ENCODE measurements at places on chromosomes 3 and 15. TPM values are rescaled to one million over a fixed set of nuclear protein-coding genes. Genes with fewer than 3 reads are reported as not detected.

- DNase-seq: no peak
Measured at GRCh38 chr3:97895216-97895615, 73.4 kb downstream of the CRYBG3 start.

- DNase-seq: no peak
Measured at GRCh38 chr15:70902107-70902506, 9.5 kb downstream of the LRRC49 start.

DNA sequence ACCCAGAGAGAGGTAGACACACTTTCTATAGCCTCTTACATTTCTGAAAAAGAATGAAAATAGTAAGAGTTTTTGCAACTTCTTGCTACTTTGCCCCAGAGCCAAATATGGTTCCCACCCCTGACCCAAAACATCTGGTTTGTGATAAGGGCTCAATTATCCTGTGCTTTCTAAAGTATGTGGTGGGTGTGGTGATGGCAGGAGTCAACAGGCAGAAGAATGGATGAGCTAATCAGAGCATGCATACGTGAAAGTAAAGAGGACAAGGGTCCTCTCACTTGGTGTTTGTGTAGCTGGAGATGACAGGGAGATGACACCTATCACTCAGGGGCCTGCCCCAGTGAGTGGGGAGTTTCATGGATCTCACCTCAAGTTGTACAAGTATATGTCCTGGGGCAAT lies 19.1 kb downstream of the KBTBD8 start:
- no peak for DNase-seq

Gene WNT7A
- 18.0 TPM for total RNA-seq
